ENCODE measurements at places on chromosomes 11 and 22.

GRCh38 chr11:102240502-102240901 is 76.8 kb upstream of the BIRC3 start:
- no peak for DNase-seq

DNA sequence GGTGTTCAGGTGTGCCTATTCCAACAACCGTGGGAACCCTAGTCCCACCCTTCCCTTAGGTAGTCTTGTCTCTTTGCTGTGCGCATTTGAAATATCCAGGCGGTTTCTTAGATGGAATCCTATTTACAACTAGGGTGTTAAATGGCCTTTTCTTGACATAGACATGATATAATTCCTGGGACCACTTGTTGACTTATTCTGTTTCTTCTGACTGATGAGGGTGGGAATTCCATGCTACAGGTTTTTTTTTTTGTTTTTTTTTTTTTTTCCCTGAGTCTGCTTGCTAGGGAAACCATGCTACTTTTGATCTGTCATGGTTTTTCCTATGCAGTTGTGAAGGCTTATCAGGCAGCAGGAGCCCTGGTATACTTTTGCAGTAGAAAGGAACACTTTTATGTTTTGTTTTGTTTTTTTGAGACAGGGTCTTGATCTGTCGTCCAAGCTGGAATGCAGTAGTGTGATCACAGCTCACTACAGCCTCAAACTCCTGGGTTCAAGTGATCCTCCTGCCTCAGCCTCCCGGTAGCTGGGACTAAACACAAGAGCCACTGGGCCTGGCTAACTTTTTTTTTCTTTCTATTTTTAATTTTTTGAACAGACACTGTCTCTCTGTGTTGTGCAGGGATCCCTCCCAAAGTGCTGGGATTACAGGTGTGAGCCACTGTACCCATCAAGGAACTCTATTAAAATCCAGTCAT is 1.5 kb downstream of the STIM1 start:
- no peak for DNase-seq

GRCh38 chr11:32829157-32829679 is 509 bp upstream of the PRRG4 start:
- DNase-seq = no peak

DNA sequence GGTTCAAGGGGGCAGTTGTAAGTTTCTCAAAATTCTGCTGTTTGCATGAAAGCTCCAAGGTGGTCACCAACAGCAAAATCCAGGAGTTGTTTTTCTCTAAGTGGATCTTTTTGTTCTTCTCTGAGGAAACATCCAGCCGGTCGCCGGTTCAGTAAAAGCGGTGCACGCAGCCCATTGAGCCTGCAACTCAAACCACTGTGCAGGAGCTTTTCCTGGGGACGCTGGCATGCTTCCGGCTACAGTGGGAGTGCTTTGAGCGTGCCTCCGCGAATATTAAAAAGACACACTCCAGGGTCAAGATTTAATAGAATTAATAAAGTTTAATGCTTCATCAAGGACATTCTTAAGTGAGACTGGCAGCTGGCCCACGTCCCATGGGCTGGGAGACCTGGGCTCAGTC is 25.4 kb downstream of the IGF2 start:
- DNase-seq = no peak

- no peak for DNase-seq
These were observed 126.4 kb downstream of the EHF start for GRCh38 chr11:34747251-34747650.

GRCh38 chr22:46721501-46722085 is 16.5 kb downstream of the CERK start:
- no peak for DNase-seq

DNA sequence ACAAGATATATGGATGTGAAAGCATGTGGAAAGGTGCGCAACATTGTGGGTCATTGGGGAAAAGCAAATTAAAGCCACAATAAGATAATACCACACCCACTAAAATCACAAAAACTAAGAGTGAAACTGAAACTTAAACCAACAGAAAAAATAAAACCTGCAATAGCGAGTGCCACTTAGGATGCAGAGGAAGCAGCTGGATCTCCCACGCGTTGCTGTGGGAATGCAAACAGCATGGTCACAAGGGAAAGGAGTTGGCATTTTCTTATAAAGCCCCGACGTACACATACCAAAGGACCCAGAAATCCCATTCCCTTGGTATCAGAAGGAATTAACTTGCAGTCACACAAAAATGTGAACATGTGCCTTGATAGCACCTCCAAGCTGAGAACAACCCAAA is 712.0 kb downstream of the TBC1D22A start:
- DNase-seq = no peak

- no peak for DNase-seq
These were observed 90.5 kb upstream of the VPREB1 start for GRCh38 chr22:22154040-22154439.

GRCh38 chr22:36116127-36116526 is 44.4 kb downstream of the APOL3 start:
- no peak for DNase-seq
